Stimulated activated CD4-positive, alpha-beta T cell treated with anti-CD3 and anti-CD28 coated beads, Interleukin-1b, Interleukin-23, amount 100 ng/mL, for 4 hours (primary cell): ENCODE measurements at places on chromosomes 1 and 21.

DNA sequence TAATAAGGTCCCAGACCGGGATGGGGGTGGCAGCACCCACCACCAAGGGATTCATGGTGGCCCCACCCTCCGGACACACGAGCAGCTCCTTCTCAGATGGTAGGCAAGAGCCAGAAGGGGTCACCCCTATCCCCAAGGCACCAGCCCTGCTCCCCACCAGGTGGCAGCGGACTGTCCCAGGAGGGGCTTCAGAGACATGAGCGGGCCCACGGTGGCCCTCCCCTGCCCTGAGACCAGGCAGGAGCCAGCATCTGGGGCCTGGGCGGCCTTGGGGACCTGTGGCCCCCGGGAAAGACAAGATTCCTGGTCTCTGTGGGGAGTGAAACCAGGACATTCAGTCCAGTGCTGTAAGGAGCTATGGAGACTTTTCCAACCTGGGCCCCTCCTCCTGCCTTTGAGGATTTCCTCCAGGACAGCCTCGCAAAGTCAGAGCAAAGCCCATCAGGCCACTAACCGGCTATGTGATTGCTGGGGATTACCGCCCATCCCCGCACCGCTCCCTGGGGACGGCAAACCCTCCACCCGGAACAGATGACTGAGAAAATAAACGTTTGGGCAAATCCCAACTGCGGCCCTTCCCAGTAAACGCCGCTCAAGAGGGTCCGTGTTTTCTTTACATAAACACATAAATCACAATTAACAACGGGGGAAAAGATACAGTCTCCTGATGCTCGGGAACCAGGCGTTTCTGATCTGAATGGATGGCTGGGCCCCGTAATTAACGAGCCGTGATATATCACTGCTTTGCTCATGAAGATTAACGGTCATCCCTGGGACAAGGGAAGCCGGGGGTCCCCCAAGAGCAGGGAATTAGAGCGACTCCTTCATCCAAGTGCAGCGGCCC lies 50.9 kb upstream of the ARHGEF16 start:
- DNase-seq, result no peak

GRCh38 chr1:226945858-226946245 lies 5.8 kb downstream of the COQ8A start:
- no peak for DNase-seq

DNA sequence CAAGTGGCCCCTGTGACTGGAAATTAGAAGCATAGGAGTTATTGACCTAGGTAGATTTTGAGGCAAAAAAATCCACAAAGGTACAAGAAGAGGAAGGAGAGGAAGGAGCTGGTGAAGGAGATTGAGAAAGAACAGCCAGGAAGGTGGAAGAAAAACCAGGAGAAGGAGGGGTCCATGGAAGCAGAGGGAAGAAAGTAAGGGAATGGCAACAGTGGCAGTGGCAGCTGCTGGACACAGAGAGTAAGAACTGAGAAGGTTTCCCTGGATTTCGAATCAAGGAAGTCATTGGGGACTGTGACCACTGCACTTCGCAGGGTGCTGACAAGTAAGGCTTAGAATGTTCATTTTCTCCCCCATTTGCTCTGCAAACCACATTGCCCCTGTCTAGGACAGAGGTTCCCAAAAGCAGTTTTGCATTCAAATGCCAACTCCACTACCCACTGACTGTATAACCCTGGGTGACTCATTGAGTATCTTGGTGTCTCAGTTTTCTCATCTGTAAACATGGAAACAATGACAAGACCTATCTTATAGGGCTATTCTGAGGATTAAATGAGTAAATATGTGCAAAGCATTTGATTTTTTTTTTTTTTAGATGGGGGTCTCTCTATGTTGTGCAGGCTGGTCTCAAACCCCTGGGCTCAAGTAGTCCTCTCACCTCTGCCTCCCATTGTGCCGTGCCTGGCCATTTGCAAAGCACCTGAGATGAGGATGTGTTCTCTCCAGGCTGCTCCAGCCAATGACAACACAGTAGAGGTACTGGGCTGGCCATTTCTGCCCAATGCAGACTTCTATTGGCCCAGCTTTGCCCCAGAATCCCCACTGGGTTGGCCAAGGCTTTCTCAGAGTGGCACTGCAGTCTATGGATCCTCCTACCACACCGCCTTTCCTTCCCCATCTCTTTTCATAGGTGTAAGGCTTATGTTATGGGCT lies 9.3 kb upstream of the CAPN2 start:
- no peak for DNase-seq

DNA sequence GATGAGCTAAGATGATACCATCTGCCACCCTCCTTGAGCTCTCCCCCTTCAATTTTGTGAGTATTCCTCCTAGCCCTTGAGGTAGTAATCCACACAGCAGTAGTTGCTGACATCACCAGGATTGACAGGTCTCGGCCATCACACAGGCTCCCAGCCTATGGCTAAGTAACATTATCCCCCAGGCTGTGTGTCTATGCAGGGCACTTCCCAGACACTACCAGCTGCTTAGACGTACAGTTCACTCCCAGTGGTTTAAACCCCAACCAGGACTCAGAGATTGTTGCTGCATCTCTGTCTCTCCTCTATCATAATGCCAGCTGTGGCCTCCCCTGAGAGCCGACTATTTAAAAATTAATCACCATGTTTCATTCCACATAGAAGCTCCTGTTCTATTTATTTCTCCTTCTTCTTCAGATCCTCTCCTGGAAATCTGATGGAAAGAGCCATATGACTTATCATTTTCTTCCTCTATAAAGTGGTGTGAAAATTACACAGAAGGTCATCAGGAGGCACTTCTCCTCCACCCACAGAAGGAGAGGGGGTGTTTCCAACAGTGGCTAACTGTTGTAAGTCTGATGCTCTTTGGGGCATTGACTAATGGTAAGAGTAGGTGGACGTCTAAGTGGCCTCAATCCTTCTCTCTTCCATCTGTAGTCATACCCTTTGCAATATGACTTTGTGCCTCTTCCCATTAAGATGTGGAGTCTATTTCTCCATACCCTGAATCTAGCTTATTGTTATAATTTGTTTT lies 396.3 kb downstream of the SETD4 start:
- no peak for DNase-seq

DNA sequence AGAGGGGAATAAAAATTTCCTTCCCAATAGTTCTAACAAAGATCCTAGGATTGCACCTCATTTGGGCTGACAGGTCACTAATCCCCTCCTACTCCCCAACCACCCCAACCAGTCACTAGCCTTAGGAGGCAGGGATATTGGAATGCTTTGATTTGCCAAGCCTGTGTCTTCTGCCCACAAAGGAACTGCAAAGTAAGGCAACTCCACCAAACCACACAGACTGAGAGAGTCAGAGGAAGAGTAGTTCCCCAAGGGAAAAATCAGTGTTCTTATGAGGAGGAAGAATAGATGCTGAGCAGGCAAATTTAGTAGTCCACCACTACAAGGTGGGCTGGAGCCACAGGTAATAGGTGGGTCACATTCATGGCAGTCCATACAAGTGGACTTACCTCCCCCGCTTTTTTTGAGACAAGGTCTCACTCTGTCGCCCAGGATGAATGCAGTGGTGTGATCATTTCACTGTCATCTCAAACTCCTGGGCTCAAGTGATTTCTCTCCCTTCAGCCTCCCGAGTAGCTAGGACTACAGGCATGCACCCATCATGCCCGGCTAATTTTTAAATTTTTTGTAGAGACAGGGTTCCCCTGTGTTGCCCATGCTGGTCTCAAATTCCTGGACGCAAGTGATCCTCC lies 3.7 kb upstream of the TMEM39B start:
- DNase-seq, result no peak

- no peak for DNase-seq
These were observed 56.9 kb upstream of the ATP2B4 start for GRCh38 chr1:203569490-203570318.

GRCh38 chr1:174761901-174762585 lies 237.7 kb upstream of the CACYBP start:
- DNase-seq, result no peak

DNA sequence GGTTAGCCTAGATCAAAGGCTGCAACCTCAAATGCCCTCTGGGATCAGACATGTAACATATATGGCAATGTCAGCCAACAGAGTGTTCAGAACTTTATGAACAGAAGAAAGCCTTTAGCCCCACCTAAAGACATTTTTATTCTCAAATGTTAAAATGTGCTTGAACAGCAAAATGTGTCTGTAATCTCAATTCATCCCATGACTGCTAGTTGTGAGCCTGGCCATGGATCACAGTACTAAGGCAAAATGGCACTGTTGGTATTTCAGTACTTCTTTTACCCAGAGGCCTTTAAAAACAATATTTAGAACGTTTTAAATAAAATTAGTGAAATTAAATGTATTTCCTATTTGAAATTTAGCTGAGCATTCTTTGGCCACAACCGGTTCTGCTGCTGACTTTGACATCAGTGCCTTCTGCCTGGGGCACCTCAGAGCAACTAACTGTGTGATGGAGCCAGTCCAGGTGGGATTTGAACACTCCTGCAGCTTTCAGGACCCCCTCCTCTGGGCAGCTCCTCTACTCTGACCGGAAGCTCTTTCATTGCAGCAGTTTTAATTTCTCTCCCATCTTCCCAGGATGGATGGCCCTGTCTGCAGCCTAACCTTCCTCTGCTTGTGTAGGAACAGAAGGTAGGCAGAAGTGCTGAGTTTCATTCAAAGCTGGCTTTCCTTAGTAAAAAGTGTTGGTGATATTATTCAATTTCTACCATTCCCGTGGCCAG lies 68.3 kb upstream of the NFIA start:
- no peak for DNase-seq

GRCh38 chr1:173405834-173406233 lies 71.3 kb upstream of the PRDX6 start:
- DNase-seq, result no peak

DNA sequence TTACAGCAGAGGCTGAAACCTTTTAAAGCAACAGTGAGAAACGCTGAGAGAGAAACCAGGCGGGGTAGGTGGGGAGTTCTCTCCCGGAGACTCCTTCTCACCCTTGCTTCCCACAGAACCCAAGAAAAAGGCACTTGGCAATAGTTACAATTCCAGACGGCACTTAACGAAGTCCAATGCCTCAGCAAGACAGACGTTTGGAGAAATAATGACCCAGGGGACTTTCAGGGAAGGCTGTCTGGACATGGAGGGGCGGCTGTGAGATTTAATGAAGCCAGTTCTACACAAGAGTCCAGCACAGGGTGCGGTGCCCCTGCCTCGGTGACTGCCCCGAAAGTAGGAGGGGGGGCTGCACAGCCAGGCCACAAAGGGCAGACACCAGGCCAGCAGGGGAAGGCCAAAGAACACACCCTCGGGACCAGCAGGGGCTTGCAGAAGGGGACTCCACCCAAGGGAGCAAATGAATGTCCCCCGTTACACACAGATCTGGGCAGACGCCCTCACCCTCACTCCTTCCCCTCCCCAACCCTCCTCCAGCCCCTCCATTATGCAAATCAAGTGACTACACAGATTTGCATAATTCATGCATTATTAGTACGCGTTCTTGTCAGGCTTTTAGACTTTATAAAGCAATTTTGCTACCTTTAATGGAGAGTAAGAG lies 26.3 kb downstream of the KCNN3 start:
- DNase-seq, result no peak

DNA sequence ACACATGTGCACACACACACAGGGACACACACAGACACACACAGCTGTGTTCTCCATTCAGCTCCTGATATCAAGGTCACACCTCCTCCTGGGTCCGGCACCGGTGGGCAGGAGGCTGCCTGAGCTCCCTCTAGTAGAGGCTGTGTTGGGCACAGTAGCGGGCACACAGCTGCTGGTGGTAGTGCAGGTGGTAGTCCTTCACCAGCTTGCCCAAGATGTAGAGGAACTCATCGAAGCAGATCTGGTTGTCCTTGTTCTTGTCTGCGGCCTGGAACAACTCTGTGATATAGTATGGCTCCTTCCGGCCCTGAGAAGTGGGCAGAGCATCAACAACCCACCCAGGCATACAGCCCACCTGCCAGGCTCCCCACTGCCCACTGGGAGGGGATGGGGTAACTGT lies 5.6 kb upstream of the S100A8 start:
- DNase-seq, result no peak
